ENCODE measurements at places on chromosomes 4 and X.

DNA sequence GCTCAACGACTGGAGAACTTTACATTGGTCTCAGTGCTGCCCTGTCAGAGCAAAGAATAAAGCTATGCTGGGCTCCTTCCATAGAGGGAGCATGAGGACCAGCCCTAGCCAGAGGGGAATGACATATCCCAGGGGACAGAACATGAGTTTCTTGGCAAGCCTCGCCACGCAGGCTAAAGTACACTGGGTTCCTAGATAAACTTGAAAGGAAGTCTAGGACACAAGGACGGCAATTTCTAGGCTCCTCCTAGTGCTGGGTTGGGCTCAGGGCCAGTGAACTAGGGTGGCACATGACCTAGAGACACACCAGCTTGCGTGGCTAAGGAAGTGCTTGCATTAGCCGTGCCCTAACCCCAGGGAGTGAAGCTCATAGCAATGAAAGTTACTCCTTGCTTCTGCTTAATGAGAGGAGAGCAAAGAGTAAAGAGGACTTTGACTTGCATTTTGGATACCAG lies 141.0 kb downstream of the MAB21L2 start:
- no peak for DNase-seq

GRCh38 chrX:69366183-69366582 lies 137.9 kb upstream of the NALF2 start:
- no peak for DNase-seq

DNA sequence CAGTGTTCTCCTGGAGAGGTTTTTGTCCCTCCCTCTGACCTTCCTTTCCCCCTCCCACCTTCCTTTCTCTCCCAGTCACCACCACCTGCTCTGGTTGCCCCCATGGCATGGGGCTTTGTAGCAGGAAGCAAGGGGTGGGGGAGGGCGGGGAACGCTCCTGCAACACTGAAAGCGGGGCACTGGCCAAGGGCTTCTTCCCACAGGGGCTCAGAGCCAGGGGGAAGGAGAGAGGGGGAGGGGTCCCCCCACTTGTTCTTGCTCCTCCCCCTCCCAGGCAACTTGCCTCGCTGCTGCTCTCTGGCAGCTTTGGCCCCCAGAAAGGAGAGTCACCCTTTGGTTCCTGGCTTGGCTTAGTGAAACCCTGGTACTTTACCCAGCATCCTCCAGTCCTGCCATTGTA lies 48.4 kb downstream of the BCORL1 start:
- no peak for DNase-seq

- no peak for DNase-seq
These were observed 56.9 kb upstream of the OGT start for GRCh38 chrX:71475785-71476540.

DNA sequence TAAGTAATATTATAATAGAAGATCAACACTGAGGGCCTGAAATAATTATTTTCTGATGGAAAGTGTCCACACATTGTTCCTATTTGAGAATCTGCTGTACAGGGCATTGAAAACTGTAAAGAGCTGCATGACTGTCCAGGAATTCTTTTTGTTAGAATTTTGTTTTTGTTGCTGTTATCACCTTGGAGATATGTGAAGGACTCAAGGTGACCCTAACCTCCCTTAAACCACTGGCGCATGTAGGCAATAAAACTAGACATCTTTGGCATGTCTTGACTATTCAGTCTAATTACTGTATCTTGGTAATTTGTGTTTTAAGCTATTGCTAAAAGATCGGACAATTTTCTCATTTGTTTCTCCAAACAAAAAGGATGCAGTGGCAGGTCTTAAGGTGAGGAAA lies 55.5 kb upstream of the SMIM10 start:
- DNase-seq: no peak

GRCh38 chrX:72037601-72038000 lies 94.1 kb downstream of the RTL5 start:
- no peak for DNase-seq

GRCh38 chr4:153668647-153669046 lies 15.4 kb upstream of the TLR2 start:
- no peak for DNase-seq

GRCh38 chr4:109389369-109390114 lies 44.1 kb upstream of the SEC24B start:
- DNase-seq: no peak

DNA sequence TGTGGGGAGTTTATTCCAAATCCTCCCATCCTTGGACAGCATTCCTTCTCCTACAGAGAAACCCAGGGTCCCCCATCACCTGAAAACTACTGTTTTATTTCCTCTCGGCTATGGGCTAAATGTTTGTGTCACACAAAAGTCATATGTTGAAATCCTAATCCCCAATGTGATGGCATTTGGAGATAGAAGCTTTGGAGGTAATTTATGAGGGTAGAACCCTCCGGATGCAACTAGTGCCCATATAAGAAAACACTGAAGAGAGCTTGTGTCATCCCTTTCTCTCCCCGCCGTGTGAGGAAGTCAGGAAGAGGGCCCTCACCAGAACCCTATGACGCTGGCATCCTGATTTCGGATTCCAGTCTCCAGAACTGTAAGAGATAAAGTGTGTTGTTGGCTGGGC lies 127.8 kb upstream of the NOCT start:
- DNase-seq: no peak

DNA sequence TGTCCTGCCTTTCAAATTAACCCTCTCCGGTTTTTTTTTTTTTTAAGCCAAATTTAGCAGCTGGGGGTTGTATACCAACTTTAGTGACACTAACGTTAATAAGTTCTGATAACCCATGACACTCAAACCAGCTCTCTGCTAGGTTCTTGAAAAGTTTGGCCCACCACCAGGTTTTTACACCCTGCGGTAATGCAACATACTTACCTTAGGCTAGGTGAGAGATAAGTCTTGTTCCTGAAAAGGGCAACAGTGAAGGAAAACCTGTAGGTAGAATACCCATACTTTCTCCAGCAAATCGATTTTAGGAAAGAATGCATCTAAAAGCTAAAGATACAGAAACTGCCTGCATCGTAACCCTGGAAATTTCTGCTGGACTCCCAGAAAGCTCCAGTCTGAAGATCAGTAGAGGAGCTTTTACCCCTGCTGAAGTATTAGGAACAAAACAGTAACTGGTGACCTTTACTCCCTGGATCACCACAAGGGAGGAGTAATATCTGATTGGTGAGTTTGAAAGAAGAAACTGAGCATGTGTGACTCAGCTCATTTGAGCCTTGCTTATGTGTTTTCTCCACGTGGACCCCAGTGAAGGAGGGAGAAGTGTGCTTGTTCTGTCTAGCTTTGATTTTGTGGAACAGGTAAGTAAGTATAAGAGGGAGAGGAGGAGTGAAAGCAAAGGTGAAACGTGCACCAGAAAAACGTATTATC lies 34.4 kb upstream of the COX18 start:
- no peak for DNase-seq

DNA sequence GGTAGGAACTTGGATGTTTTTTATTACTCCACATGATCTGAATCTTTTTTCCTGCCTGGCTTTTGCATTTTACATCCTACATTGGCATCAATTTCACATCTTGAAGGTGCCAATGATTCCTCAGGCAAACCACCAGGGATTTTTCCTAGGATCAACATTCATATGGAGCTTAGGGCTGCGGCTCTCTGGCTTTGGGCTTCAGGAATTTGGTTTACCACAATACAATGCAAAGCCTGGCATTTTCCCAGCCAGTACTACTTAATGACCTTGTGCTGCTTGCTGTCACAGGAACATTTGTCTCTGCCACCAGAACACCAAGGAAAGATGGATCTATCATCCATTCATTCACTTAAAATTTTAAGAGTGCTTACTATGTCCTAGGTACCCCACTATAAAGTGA lies 180.7 kb downstream of the PDGFC start:
- no peak for DNase-seq

DNA sequence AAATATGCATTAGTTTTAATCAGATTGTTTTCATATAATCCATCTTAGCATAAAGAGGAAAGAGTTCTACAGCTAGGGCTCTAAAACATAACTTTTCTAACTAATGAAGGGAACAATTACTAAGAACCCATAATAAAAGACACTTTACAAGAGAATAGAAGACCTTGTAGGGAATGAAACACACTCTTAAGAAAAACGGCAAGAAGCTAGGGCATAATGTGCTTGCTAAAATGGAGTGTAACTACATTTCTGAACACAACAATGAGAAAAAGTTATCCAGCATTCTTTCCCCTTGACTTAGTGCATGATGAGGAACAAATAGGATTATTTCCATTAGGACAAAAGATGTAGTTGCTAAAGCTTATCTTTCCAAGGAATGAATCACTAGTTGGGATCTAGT lies 54.6 kb downstream of the ARHGAP6 start:
- DNase-seq: no peak

DNA sequence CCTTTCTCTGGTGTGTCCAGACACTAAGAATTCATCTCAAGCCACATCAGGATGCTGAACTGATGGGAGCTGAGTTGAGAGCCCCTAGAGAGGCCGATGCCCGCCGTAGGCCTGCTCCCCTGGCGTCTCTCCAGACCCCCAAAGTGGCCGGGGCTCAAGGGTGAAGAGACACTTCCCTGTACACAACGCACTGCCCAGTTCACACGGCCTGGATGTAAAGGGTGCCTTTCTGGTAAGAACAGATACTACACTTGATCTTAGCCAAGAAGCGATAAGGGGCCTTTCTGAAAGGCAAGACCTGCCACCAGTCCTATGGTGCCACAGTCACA lies 5.1 kb upstream of the TREX2 start:
- DNase-seq: no peak

GRCh38 chr4:78627046-78627965 lies 75.7 kb downstream of the ANXA3 start:
- DNase-seq: no peak

DNA sequence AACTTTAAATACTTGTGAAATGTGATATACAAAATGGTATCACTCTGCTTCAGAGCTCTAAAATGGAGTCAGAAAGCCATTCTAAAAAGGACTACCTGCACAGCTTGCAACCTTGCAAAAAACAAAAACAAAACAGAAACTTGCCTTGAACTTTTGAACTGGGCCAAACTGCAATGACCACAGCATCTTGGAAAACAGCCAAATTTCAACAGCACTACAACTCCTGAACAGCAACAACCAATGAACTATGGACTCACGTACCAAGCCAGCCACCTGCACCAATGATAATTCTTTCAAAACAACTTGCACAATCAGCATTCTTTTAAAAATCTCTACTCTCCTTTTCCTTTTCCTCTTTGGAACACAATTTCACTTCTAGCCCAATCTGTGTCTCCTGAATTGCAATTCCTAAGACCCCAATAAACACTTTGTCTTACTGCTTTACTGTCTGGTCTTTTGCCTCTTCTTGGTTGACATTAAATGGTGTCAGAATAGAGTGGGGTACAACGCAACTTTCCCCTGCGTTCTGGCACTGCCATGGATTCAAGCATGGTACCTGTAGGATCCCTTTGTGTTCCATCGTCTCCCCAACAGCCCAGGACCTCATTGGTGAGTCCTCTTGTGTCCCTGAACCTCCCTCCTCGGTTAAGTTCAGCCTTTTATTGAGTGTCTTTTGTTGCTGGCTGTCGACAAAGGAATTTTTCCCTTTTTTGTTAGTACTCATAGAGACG lies 35.7 kb upstream of the FMR1 start:
- DNase-seq: no peak

GRCh38 chrX:28910487-28910886 lies 323.2 kb downstream of the IL1RAPL1 start:
- no peak for DNase-seq

- DNase-seq: no peak
These were observed 516.6 kb downstream of the PCDH18 start for GRCh38 chr4:137015426-137016409.

- DNase-seq: no peak
These were observed 15.0 kb upstream of the TLR1 start for GRCh38 chr4:38819569-38819968.

- DNase-seq: no peak
These were observed 25.4 kb downstream of the COL4A6 start for GRCh38 chrX:108412783-108413182.

GRCh38 chr4:184345573-184345922 lies 127.9 kb upstream of the ENPP6 start:
- no peak for DNase-seq

- no peak for DNase-seq
These were observed 13.1 kb upstream of the PARM1 start for GRCh38 chr4:74919783-74920182.

DNA sequence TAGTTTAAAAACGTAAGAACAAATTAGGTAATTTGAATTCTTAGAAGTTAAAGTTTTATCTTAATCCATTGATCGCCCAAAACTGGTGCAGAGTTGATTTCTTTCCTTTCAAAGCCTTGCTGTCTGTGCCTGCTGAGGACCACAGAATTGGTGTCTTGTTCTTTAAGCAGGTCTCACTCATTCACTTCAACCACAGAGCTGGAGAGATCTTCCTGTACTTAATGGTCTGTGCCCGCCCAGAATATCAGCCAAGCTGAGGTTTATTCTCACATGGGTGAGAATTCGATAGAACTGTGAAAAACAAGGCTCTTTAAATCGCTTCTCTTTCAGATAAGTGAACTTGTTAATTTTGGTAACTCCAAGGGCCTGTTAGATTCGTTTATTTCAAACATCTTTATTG lies 31.6 kb downstream of the DCUN1D4 start:
- no peak for DNase-seq

DNA sequence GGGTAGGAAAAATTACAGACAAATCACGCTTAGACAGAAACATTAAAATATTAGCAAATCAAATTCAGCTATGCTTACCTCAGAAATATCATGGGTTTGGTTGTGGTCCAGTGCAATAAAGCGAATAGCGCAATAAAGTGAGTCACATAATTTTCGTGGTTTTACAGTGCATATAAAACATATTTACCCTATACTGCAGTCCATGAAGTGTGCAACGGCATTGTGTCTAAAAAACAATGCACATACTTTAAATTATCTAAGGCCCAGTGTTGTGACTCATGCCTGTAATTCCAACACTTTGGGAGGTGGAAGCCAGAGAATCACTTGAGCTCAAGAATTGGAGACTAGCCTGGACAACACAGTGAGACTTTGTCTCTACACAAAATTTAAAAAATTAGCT lies 195.7 kb upstream of the IL1RAPL1 start:
- DNase-seq: no peak

- no peak for DNase-seq
These were observed at the start of gene ATP2B3 for GRCh38 chrX:153517423-153517822. Gene ATP2B3, plus strand, starts transcription at chrX:153517642. Its CDS starts 18,606 bp downstream, at chrX:153536248.

DNA sequence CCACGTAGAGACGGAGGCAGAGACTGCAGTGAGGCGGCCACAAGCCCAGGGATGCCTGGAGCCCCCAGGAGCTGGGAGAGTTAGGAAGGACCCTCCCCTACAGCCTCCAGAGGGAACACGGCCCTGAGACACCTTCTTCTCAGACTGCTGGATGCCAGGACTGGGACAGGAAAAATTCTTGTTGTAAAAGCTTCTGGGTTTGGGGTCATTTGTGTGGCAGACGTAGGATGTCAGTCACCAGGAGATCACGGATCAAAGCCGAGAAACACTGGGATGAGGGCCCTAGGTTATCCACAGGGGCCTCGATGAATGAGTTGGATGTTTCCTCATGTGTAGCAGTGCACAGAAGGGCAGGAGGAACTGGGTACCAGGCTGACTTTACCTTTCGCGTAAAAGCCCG lies 163.7 kb downstream of the SHOX start:
- DNase-seq: no peak

- no peak for DNase-seq
These were observed 200.0 kb downstream of the IL1RAPL1 start for GRCh38 chrX:28787206-28787605.

GRCh38 chrX:41796577-41796976 lies 72.6 kb downstream of the GPR82 start:
- DNase-seq: no peak

- DNase-seq: no peak
These were observed 160.1 kb downstream of the CBR4 start for GRCh38 chr4:168849997-168850396.

GRCh38 chr4:129144755-129145206 lies 48.8 kb downstream of the C4orf33 start:
- DNase-seq: no peak

GRCh38 chr4:102817021-102817605 lies 10.2 kb downstream of the UBE2D3 start:
- no peak for DNase-seq
